ENCODE measurements at places on chromosomes 12 and 14. TPM values are rescaled to one million over a fixed set of nuclear protein-coding genes. Genes with fewer than 3 reads are reported as not detected.

The ADAM20 gene
- 2.6 TPM for total RNA-seq

The ESR2 gene
- under 0.01 TPM for total RNA-seq

The FIGNL2 gene
- total RNA-seq: not detected

The HOXC9 gene
- not detected for total RNA-seq

DNA sequence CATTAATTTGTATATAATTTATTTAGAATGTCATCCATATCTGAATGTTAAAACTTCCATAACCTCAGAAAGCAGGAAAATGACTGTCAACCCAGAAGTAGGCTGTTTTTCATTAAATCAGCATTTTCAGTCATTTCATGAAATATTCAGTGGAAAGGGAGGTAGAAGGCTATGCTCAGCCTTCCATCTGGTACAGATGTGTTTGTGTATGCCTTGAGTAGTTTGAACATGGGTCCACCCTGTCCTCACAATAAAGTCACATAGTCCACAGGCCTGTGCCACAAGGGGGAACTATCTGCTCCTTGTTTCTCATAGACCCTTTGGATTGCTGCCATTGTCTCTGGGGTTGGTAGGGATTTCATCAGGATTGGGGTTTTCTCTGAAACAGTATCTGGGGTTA lies 9.1 kb downstream of the LACRT start:
- DNase-seq: no peak

DNA sequence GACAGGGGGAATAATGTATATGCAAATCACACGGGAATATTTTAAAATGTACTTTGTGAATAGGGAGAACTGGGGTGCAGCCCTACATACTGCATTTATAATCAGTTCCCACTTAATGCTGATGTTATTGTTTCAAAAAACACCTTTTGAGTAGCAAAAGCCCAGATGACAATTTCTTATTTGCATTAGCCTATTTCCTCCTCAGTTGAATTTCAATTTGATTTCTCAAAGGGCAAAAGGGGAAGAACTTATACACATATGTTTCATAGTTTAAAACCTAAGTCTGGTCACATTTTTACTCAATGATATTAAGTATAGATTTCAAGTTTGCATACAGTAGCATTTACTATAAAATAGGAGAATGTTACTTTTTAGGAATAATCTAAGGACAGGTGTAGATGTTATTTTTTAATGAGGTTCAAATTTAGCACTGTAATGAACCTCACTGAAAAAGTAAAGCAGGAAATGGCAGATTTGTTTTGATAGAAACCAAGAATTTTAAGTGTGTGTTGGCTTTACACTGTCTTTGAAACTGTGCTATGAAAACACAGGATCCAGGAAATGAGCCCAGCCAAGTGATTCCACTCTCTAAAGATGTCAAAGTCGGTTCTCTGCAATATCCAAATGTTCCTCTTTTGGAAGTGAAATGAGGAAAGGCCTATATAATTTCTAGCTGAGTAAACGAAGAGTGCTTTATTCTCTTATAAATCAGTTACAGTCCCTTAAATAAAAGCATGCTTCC lies 367.4 kb downstream of the BTG1 start:
- DNase-seq: peak; percentile 17

DNA sequence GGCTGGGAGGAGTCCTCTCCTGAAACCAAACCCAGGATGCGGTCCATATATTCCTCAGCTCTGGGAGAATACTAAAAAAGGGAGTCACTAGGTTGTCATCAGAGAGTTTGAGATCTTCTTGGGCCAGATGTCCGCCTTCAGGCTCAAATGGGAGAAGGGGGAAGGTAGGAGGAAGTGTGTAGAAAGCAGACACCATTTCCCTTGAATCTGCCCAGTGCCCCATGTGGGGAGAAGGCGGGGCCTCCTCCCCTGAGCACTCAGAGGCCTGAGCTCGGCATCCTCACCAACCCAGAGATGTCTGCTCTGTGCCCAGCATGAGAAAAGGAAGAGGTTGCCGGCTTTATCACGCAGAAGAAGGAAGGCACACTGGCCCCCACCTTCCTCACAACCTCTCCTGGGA lies 37.3 kb downstream of the LTBP2 start:
- DNase-seq: no peak

DNA sequence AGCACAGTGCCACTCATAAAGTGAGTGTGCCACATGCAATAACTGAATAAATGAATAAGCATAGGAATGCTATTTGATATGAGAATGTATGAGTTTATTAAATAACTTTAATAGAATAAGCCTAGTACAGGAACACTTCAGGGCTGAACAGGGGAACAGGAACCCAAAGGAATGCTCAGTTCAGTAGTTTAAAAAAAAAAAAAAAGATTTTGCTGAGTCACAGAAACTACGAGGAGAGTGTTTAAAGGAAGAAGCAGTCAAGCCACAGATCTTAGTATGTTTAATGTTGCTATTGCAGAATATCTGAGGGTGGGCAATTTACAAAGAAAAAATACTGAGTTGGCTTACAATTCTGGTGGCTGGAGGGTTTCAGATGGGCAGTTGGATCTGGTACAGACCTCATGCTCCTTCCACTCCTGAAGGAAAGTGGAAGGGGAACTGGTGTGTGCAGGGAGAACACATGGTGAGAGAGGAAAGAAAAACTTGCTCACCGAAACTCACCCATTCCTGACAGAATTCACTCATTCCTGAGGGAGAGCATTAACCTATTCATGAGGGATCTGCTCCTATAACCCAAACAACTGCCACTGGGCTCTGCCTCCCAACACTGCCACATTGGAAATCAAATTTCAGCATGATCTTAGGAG lies 880.3 kb upstream of the MGAT4C start:
- DNase-seq: peak; percentile 57

GRCh38 chr14:78090864-78091263 lies 79.3 kb upstream of the NRXN3 start:
- DNase-seq: no peak

DNA sequence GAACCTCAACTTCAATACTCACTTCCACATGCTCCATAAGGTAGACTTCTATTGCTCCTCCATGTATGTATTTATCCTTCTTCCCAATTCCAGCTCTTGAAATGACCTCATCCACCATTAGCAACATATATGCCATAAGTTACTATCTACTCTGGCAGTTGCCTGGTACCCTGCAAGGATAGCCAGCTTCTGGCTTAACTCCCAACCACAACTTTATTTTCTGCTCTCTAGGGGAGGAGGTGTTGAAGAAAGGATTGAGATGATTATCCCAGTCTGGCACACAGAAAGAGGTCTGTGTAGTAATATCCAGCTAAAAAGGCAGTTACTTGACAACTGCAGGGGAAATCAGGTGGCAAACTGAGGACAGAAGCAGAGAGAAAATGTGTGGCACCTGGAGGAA lies 71.5 kb upstream of the MDM1 start:
- DNase-seq: no peak

DNA sequence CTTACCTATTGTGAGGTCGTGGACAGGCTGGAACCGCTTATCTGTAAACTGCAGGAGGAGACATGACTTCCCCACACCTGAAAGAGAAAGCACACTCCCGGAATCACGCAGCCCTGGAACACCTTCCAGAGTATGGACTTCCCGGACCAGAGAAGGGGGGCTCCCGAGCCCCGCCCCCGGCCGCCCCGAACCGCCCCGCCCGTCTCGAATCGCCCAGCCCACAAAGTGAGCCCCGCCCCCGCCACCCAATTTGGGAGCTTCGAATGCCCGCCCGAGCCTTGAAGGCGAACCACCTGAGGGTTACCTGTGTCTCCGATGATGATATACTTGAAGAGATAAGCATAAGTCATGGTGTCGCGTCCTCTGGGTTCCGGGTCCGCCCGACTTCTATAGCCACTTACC lies 235 bp downstream of the RAB2B start:
- DNase-seq: peak; percentile 69

- peak; percentile 10 for DNase-seq
Measured at GRCh38 chr14:26377150-26377549, 220.7 kb downstream of the NOVA1 start.

GRCh38 chr12:118103601-118104382 lies at the start of gene VSIG10:
TSS of gene VSIG10 (minus strand) at chr12:118104011. CDS start at chr12:118103671, 340 bp downstream.
- no peak for DNase-seq

- DNase-seq: no peak
Measured at GRCh38 chr12:53332744-53333143, 3.4 kb downstream of the SP7 start.

DNA sequence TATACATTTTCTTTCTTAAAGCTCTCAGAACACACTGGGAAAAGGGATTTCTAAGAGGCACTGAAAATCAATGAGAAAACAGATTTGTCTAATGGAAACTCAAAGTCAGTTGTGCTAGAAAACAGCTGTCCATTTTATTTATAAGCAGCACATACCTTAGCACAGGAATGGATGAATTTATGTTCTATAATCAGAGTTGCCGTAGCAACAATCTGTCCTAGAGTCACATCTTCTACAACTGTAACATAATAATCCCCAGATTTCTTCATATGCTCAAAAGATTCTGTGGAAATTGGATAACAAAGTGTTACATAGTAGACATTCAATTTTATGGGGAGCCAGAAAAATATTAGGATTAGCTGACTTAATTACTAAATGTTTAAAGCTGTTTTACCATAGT lies 9.8 kb downstream of the GNPNAT1 start:
- DNase-seq: no peak

GRCh38 chr12:58481811-58482210 lies 438.5 kb downstream of the LRIG3 start:
- DNase-seq: no peak

DNA sequence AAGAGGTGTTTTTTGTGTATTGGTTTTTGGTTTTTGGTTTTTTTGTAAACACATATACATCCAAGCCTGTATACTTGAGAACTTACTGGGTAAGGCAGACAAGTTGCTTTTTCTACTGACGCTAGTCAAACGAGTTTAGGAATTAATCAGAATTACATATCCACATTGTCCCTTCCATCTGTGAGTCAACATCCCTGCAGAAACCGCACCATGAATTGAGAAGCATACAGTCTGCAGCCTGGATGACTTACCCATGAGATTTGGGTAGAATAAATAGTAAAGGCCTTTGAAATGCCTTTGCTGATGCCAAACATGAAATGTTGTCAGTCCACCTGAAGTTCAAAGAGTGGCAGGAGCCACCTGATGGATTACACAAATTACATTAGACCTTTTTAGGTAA lies 21.4 kb upstream of the C12orf42 start:
- peak; percentile 36 for DNase-seq

- DNase-seq: no peak
Measured at GRCh38 chr12:46517579-46517962, 145.0 kb upstream of the SLC38A2 start.

- no peak for DNase-seq
Measured at GRCh38 chr12:30902596-30902995, 24.0 kb upstream of the TSPAN11 start.

DNA sequence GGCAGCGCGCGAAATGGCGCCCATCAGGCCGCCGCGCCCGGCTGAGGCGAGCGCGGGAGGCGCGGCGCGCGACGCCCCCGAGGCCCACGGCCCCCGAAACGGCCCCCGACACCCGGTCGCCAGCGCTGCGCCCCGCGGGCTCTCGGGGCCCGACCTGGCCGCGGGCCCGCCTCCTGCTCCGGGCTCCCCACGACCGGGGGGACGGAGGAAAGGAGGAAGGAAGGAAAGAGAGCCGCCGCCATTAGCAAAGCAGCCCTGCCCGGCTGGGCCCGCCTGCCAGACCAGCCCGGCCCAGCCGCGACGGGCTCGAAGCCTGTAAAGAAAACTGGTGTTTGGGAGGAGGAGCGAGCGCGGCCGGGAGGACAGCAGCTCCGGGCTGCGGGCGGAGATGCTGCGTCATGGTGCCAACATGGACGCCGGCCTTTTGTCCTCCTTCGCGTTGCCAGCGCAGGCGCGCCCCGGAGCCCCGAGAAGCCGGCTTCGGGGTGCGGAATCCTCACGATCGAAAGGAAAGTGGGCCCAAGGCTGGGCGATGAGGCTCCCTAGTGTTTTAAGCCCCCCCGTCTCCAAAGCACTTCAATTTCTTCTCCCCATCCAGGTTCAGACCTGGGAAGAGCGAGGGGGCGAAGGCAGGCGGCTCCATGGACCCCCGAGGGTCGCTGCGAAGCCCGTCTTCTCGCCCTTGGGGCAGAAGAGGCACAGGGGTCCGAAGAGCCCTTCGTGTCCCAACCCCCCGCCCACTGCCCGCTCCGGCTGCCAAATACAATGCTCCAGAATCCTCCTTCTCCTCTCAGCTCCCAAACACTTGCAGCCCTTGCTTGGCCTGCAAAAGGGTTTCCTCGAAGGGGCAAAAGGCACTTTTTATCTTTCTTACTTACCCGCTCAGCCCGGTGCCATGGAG lies 2.9 kb upstream of the SETD1B start:
- DNase-seq: peak; percentile 58

GRCh38 chr12:94969424-94969823 lies 34.1 kb downstream of the NDUFA12 start:
- DNase-seq: no peak

DNA sequence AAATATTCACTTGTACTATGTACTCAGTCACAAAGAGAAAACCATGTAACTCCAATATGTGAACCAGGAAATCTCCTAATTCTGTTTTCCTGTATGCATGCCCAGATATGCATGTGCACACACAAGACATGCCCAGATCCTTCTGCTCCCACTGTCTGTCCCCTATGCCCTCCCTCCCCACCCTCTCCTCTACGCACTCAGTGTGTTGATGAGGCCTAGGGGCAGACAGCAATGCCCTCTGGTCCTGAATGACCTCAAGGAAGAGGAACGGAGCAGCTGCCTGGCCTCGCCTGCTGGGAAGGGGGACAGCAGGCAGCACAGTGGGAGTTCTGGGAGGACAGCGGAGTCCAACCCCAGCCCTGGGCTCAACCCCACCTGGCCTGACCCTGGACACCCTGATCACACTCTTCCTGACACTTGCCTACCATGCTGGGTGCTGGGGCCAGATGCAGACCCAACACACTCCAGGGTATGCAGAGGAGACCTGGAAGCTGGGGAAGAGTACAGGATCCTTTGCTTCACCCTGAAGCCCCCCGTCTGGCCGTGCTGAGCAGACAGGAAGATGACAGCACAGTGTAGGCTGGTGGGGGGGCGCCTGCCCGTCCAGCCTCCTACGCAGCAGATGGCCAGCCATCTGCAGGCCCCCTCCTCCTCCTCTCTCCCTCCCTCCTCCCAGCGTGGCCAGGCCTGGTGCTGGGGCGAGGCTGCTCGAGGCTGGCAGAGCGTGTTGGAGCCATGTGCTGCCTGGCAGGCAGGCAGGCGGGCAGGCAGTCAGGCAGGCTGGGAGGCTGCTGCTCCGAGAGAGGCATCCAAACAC lies 106.6 kb upstream of the NCOR2 start:
- DNase-seq: peak; percentile 51

- DNase-seq: no peak
Measured at GRCh38 chr12:121011820-121012219, 4.5 kb downstream of the C12orf43 start.

GRCh38 chr12:113359133-113359938 lies 949 bp downstream of the PLBD2 start:
- DNase-seq: no peak

GRCh38 chr12:107336695-107337094 lies 243.3 kb upstream of the CRY1 start:
- no peak for DNase-seq

DNA sequence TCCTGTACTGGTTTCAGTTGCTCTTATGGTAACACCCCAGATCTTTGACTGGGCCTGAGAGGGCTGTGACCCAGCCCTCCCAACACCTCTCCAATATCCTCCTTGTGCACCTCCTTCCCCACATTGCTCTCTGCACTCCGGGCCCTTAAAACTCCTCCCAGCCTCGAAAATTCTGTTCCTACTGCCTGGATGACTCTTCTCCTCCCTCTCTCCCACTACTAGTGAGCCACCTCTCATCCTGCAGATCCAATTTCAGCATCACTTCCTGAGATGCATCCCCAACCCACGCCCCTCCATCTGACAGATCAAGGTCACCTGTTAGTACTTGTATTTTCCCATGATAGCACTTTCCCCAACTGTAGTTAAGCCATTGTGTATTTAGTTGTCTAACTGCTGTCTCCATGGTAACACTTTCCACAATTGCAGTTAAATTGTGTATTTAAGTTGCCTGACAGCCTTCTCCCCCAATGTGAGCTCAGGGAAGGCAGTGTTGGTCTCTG lies 11.5 kb upstream of the NT5DC3 start:
- peak; percentile 78 for DNase-seq
